Caki2 (cell line): ENCODE measurements at places on chromosomes 11 and 22. TPM values are rescaled to one million over a fixed set of nuclear protein-coding genes. Genes with fewer than 3 reads are reported as not detected.

Gene SEC14L2
- total RNA-seq = 10.6 and 12.9 TPM in 2 replicates

DNA sequence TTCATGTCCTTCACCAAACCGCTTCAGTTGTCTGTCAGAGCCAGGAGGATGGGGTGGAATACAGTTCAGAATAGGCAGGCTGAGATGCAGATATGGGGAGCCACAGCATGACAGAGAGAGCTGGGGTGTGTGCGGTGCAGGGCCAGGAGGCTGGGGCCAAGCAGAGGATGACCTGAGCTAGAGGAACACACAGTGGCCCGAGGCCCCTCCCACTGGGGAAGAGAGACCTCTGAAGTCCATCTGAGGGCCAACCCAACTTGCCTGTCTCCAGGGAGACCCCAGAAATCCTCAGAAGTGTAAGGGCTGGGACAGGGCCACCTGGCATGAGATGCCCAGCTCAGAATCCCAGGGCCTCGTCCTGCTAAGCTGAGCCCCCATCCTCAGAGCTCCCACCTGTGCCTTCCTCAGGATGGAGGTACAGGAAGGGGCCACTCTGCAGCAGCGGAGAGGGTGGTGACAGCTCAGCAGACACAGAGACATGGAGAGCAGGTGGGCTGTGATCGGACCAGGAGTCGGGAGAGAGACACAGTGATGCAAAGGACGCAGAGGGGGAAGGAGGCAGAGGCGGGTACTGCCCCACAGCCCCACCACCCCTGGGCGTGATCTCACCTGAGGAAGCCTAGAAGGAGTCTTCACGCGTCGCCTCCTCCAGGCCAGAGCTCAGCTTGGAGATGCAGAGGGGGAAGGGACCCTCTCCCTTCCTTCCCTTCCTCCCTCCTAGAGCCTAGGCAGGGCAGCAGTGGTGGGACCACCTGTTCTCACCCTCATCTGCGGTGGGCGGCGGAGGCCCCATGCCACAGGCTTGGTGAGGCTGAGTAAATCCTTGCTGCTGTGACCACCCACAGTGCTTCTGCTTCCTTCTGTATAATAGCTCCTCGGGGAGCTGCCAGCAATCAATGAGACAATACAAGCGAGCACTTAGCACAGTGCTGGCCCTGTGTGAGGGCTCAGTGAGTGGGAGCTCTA lies 9.1 kb upstream of the TUB start:
- no peak for DNase-seq

Gene TIGD3
- 0.23 and 1.5 TPM in 2 replicates for total RNA-seq

- DNase-seq = peak; percentile 98
These were observed 213.8 kb downstream of the DSCAML1 start for GRCh38 chr11:117583063-117583801.

GRCh38 chr11:67167719-67168118 lies 48.7 kb downstream of the KDM2A start:
- no peak for DNase-seq

Gene PATE2
- not detected in 2 replicates for total RNA-seq

- DNase-seq = no peak
These were observed 14.5 kb downstream of the RPL27A start for GRCh38 chr11:8697054-8697453.

Gene CHORDC1
- 34.0 and 59.6 TPM in 2 replicates for total RNA-seq
